Activated CD4-positive, alpha-beta T cell treated with anti-CD3 and anti-CD28 coated beads, Interleukin-2, amount 10 ng/mL, durations not matched to agents 7 days and 5 days (primary cell): ENCODE measurements at places on chromosomes 5 and 9. TPM values are rescaled to one million over a fixed set of nuclear protein-coding genes. Genes with fewer than 3 reads are reported as not detected.

DNA sequence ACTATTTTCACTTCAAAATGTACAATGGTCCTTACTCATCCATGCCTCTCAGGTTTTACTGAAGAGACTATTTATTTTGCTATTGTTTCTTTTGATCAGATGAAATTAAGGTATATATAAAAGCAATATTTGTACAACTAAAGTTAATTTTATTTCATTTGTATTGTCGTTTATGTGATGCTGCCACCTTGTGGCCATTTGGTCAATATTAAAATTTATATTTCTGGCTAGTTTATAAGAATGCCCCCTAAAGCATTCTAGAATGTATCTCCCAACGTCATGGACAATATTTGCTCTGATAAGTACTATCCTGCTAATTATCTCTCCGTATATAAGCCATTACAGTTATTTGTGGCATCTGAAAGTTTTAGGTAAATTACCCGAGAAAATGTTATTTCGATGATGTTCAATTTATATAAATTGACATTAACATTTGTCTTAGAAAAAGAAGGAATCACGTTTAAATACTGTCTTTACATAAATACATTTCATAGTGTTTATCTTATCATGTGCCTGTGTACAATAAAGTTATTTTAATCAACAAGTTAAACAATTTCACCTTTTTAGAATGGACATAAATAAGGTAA is 680.0 kb downstream of the TAF11L14 start:
- peak; percentile 14 for DNase-seq
- no peak overlapping the region for H3K4me3 ChIP-seq
- no peaks in the 10 kb centered on the region for H3K27me3 ChIP-seq

DNA sequence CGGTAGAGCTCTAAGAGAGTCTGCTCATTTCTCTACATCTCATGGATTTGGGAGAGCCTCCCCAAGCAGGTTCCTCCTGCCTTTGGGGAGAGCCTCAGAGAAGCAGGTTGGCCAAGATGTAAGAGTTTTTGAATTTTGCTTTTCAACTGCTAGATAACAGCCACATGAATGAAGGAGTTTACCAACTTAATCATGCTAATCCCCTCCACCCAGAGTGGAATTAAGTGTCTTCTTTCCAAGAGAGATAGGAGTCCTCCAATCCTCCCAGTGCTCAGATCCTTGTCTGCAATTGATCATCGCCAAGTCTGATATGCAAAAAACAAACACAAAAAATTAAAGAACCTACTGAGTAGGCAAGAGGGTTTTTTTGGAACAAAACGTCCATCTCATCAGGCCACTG is 99.4 kb upstream of the MAP3K1 start:
- no peak overlapping the region for H3K4me3 ChIP-seq
- H3K27me3 ChIP-seq: peaks cover 22% of the 10 kb centered on the region
- H3K36me3 ChIP-seq: peaks cover 2% of the 10 kb centered on the region
- H3K27ac ChIP-seq: no peak overlapping the region
- DNase-seq: no peak

DNA sequence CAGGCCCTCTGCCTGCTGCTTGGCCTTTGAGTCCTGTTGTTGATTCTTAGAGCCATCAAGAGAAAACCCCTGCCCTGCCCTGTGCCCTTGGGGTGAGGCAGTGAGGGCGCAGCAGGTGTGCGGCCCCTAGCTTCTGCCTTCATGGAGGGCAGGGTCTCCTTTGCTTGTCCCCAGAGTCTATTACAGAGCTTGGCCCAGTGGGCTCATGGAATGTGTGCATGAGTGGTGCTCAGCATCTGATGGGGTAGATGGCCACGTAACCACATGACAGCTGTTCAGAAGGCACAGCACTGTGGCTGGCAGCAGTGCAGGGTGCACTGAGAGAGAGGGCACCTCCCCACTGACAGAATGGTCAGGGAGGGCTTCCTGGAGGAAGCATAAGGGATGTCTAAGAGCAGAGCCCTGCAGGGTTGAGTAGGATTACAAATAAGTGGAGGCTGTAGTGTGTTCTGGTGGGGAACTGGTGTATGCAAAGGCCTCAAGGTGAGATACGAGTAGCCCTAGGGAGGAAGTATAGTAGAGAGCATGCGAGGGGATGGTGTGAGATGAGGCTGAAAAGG is 70.8 kb downstream of the MACROH2A1 start:
- peak overlapping the region; percentile 78 for H3K27ac ChIP-seq
- no peak overlapping the region for H3K4me3 ChIP-seq
- DNase-seq: no peak
- H3K27me3 ChIP-seq: no peaks in the 10 kb centered on the region

DNA sequence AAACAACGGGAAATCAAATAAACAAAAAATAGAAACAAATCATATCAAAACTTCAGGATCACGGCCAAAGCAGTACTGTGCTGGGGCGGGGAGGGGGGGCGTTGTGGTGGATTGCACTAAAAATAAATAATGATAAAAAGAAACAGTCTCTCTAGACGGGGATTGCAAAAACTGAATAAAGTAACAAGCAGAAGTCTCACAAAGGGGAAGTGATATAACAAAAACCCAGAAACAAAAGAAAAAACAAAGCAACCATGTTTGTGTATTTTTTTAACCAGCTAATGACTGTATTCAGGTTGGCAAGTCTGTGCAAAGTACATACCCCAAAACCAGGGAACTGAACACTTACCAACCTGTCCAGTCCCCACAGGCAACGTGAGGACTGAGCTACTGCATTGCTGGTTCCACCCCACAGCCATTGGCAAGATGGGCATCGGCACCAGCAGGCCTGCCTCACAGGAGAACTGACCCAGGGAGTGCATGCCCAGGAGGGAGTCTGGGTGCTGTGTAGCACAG is 24.1 kb downstream of the BICD2 start:
- no peaks in the 10 kb centered on the region for H3K36me3 ChIP-seq
- DNase-seq: no peak
- H3K4me1 ChIP-seq: peaks cover 56% of the 10 kb centered on the region
- H3K27ac ChIP-seq: no peak overlapping the region
- H3K4me3 ChIP-seq: no peak overlapping the region

- H3K27ac ChIP-seq: no peak overlapping the region
- DNase-seq: no peak
- H3K27me3 ChIP-seq: peaks cover 13% of the 10 kb centered on the region
- peaks cover 28% of the 10 kb centered on the region for H3K4me1 ChIP-seq
- H3K36me3 ChIP-seq: peaks cover 6% of the 10 kb centered on the region
Observed at GRCh38 chr9:136794281-136794999, 1.7 kb upstream of the CCDC183 start.

DNA sequence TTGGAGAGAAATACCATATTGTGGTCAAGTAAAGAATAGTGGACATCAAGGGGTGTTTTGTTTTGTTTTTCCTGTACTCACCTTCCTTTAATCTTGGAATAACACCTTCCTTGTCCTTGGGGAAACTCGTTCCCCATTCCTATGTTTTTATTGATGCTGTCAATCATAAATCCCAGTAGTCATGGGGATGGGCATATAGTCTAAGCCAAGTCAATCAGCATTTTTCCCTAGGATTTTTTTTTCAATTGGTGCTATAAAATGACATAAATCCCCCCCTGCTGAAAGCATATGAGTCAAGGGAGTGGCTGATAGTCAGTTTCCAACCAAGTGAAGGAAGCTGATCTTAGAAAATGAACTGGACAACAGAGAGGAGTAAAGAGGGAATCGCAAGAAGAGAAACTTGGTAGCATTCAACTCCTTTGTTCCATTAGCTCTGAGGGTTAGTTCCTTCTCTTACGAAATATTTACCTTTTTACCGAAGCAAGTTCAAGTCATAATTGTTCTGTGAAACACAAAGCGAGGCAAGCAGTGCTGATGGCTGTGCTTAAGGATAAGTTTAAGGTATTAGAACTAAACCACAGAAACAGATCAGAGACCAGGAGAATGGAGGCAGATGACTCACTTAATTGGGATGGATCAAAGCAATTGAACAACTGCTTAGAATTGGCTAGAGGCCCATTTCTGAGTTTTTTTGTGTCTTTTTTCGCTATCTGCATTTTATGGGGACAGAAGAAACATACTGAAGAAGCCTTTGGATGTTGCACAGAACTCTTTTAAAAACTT is 218.6 kb downstream of the SEMA6A start:
- peaks cover 3% of the 10 kb centered on the region for H3K36me3 ChIP-seq
- no peak overlapping the region for H3K27ac ChIP-seq
- H3K4me1 ChIP-seq: no peaks in the 10 kb centered on the region

DNA sequence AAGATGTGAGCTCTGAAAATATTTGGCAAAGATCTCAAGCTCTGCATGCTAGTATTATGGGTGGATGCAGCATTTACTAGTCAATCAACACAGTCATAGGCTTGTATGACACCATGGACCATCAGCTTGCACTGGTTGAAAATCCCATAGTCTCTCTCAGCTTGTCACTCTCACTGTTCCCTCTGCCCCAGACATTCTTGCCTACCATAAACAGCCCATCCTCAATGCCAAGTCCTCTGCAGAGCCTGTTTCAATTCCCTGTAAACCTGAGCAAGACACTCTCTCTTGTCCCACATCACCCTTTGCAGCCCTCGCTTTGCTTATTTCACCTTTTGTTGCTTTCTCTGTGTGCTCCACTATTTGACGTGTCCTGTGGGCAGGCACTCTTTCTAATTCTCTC is 264.6 kb downstream of the ICE1 start:
- H3K4me3 ChIP-seq: no peak overlapping the region
- no peak for DNase-seq
- no peak overlapping the region for H3K27ac ChIP-seq
- no peaks in the 10 kb centered on the region for H3K4me1 ChIP-seq
- H3K27me3 ChIP-seq: no peaks in the 10 kb centered on the region

GRCh38 chr5:168667301-168667840 is 88.2 kb upstream of the PANK3 start:
- no peaks in the 10 kb centered on the region for H3K4me1 ChIP-seq
- no peak overlapping the region for H3K4me3 ChIP-seq
- DNase-seq: no peak

- no peaks in the 10 kb centered on the region for H3K27me3 ChIP-seq
- H3K4me1 ChIP-seq: peaks cover 73% of the 10 kb centered on the region
- H3K27ac ChIP-seq: peak overlapping the region; percentile 85
Observed at GRCh38 chr5:35777358-35778087, 79.2 kb upstream of the IL7R start.

- DNase-seq: no peak
- H3K4me1 ChIP-seq: peaks cover 8% of the 10 kb centered on the region
- no peaks in the 10 kb centered on the region for H3K36me3 ChIP-seq
- no peak overlapping the region for H3K4me3 ChIP-seq
Observed at GRCh38 chr9:18976709-18977531, 56.1 kb downstream of the SAXO1 start.

DNA sequence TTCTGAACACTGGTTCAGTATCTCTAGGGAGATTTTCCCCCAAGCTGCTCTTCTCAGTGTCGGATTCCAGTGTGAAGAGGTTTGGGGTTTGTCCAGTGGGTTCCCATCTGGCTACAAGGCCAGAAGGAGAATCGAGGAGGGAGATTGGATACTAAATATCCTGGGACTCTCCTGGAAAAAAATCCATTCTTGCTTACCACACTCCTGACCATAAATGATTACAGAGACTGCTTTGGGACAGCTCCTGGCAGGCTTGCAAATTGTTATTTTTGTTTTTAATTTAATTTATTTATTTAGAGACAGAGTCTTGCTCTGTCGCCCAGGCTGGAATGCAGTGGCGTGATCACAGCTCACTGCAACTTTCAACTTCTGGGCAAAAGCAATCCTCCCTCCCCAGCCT is 4.7 kb upstream of the SUSD1 start:
- peaks cover 12% of the 10 kb centered on the region for H3K36me3 ChIP-seq
- H3K4me1 ChIP-seq: peaks cover 63% of the 10 kb centered on the region
- peaks cover 30% of the 10 kb centered on the region for H3K27me3 ChIP-seq
- H3K4me3 ChIP-seq: no peak overlapping the region
- no peak for DNase-seq

DNA sequence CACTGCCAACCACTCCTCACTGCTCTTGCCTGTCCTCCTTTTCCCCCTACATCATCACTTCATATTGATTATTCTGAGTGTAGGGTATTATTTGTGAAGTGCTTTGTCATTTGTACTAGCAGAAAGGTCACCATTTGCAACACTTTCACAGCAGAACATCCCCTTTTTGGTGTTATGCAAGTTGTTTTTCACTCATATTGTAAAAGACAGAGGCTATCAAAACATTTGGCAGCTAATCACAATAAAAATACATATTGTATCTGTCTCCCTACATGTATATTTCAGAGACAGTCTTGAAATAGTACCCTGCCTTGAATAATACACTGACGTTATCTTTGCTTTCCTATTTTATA is 82.3 kb downstream of the ANXA1 start:
- no peaks in the 10 kb centered on the region for H3K36me3 ChIP-seq
- no peak for DNase-seq
- no peak overlapping the region for H3K4me3 ChIP-seq
- peaks cover 6% of the 10 kb centered on the region for H3K27me3 ChIP-seq

DNA sequence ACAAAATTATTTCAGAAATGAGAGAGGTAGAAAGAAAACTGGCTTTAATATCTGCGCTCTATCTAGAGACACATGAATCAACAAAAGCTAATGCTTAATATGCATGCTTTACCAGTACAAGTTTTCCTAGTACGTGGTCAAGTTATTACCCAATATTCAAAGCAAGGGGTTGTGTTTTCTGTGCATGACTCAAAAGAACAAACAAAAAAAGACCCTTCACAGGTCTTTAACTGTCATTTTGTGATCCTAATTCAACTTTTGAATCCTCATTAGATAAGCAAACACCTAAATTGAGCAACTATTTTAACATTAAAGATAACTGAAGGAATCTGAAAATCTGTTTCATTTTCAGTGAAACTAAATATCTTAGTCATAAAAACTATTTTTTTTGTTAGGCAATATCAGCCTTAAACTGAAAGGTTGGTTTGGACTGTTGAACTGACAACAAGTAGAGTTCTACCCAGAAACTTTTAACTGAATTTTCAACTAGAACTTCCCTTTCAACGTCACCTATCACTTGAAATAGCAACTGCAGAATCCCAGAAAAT is 12.5 kb downstream of the ST8SIA4 start:
- peaks cover 72% of the 10 kb centered on the region for H3K4me1 ChIP-seq
- peak overlapping the region; percentile 90 for H3K27ac ChIP-seq
- peak overlapping the region; percentile 76 for H3K4me3 ChIP-seq
- H3K27me3 ChIP-seq: no peaks in the 10 kb centered on the region
- H3K36me3 ChIP-seq: peaks cover 51% of the 10 kb centered on the region

DNA sequence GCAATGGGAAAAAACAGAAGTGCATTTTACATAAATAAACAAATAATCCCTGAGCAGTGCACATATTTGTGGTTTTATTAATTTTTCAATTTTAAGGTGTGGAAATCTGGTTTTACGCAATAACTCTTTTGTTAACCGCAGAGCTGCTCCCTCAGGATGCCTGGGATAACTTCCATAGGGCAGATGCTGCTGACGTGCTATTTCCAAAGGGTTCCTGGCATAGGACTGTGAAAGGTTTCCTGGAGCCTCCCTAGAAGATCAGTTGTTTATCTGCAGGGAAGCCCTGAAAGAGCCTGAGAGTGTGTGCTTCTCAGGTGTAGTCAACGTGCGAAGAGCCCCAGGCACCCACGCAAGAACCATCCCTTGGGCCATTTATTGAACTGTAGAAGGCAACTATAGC is 443.5 kb downstream of the PLK2 start:
- H3K27ac ChIP-seq: no peak overlapping the region
- DNase-seq: no peak
- H3K4me3 ChIP-seq: no peak overlapping the region

The LVRN gene
- not detected for total RNA-seq

The NMUR2 gene
- total RNA-seq: not detected

The CCDC171 gene
- 1.2 TPM for total RNA-seq

The FBXL17 gene
- 9.6 TPM for total RNA-seq

The OLFML2A gene
- total RNA-seq: not detected

The MFAP3 gene
- total RNA-seq: 28.7 TPM

The PCAT7 gene
- total RNA-seq: not detected

The SLC36A1 gene
- total RNA-seq: 5.8 TPM

The SPRY4 gene
- total RNA-seq: 0.05 TPM

The HSPA5 gene
- total RNA-seq: 124 TPM

The SARDH gene
- 1.9 TPM for total RNA-seq

The SH2D3C gene
- total RNA-seq: 71.4 TPM

The PCDHGB3 gene
- not detected for total RNA-seq

The IQGAP2 gene
- total RNA-seq: 117 TPM

The COL23A1 gene
- total RNA-seq: not detected

The PCDHA10 gene
- total RNA-seq: not detected
